ENCODE measurements at places on chromosomes 2 and 18.

DNA sequence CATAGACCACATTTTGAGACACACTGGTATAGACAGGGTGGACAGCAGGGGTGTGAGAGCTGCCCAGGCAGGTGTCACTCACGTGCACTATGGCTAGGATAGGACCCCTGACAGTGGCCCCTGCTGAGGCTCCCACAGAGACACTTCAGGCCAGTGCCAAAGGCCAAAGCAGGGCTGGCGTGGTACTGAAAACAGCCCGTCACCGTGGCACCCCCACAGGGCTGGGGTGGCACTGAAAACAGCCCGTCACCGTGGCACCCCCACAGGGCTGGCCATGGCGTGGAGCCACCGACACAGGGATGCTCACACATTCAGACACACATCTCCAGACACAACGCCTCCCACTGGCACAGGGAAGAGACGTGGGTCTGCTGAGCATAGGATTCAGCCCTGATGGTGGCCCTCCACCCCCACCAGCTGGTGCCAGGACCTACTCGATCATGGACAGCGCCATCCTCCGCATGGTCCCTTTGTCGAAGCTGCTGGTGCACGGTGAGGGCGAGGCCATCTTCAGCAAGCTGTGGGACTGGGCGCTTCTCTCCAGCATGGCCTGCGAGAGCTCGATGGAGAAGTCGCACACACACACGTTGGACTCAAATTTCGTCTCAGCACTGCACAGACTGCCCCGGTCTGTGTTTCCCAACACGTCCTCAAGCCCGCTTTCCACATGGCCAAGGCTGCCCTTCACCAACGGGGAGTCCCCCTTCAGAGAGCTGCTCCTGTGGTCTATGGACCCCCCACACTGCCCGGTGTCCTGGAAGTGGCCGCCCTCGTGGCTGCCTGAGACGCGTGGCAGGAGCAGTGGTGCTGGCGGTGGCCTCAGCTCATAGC, 34.1 kb downstream of the ANKMY1 start:
- DNase-seq, result no peak

DNA sequence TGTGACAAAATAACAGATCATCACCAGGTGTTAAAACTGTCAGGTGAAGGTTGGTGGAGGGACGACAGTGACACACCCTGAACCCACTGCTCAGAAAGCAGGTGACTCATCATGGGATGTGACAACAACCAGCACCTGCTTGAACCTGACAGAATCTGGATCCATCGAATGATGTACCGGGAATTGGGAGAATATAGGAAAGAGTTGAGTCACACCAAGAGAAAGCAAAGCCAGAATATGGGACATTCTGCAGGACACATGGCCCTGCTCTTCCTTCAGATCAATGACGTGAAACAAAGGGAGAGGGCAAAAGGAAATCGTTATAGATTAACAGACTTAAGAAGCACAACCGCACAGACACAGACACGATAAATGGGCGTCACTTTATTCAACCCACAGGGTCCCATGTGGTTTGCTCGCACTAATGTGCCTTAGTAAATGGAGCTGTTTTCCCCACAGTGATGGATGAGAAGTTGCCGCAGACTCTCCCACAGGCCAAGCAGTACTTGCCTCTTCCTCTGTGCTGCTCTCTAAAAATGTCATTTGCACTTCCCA, 100.1 kb downstream of the CRACDL start:
- DNase-seq, result no peak

DNA sequence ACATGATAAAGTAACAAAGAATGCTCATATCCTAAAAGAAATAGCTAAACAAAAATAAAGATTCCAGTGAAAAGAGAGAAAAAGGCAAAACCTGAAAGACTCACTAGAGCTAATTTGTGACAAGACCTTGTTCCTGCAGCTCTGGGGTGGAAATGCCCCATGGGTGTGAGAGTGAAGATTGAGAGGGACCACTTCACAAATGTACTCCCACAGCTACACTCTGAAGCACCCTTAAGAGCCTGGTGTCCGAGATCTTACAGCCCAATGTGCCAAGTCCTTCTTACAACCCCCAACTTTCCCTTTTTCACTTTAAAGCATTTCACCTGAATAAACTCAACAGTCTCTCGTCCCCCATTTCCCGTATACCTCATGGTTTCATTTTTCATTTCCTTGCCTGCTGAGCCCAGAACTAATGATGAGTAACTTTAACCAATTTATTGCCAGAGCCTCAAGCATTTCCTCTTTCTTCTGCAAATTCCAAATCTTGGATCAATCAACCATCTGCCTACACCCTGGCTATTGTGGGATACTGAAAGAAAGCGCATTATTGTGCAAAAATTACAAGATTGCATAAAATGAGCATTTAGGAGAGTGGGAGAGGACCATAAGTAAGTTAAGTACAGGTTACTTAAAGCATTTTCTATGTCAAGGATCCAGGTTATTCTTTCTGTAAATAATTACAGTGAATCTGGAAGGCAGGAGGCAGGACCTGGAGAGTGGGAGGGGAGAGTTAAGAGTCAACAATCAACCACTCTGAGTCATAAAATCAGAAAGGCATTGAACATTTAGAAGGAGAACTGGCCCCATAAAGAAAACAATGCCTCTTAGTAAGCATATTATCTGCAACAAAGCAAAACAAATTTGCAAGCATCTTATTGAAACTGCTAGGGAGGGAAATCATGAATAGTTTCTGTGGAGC, 804.4 kb upstream of the CELF4 start:
- DNase-seq, result no peak

DNA sequence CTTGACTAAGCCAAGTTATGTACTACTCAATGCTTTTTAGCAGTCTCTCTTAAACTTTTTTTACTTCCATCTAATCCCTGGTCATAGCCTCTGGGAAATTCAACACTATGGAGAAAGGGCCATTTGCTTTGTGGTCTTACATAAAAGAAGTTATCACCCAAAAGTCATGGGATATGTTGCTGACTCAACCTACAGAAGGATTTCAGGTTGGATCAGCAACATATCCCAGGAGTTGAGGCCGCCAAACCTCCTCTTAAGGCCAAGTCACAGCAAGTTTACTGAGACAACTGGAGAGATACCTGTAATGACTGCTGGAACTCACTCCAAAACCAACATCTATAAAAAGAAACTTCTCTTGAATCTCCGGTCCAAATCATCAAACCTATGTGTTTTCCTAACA, 141.1 kb downstream of the IRS1 start:
- DNase-seq, result no peak

DNA sequence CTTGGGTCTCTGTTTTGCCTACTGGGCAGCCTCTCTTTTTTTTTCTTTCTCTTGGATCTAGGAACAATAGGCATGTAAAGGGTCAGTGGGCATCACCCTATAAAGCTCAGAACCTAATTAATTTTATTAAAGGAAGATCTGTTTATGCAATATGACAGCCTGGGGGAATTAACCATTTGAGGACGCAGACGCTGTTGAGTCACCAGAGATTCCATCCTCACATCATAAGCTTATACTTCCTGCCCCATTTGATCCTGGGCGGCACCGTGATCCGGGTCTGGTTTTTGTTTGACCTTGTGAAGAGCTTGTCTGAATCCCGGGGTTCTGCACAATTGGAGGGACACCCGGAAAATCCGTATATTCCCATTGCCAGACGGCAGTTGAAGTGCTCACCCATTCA, 16.8 kb upstream of the BCL11A start:
- DNase-seq, result no peak

DNA sequence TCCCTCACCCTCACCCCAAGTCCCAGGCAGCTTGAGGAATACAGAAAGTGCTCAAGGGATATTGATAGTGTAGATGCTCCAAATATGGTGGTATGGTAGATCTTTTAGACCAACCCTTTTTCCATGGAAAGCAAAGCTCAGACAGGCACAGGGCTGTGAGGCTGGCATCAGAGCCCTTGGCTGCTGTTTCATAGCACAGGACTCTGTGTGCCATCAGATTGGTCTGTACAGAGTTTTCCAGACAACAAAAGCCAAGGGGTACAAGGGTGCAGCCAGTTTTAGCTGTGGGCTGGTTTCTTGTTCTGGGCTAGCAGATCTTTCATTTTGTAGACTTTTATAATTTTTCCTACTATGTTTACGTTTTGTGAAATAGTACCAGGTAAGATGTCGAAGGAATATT, 296.9 kb upstream of the TNP1 start:
- DNase-seq, result no peak

- DNase-seq, result no peak
Observed at GRCh38 chr2:241733391-241734207, 831 bp upstream of the D2HGDH start.

GRCh38 chr2:1153920-1154319, 203.3 kb downstream of the SNTG2 start:
- DNase-seq, result no peak

DNA sequence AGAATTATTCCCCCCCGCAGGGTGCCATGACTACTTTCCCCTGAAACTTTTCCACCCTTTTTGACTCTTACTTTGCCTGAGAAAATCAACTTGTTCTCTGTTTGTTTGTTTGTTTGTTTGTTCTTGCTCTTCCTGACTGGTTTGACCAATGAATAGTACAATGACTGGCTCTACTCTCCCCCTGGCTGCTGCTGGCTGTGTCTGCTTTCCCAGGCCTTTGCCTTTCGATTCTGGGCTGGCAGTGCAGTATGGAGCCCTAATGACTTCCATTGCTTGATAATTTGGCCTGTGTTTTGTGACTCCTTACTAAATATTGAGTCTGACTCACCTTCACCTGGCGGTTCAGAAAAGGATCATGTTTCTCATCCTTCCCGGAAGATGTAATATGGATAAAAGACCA, 241.1 kb downstream of the TMEM182 start:
- DNase-seq, result no peak

DNA sequence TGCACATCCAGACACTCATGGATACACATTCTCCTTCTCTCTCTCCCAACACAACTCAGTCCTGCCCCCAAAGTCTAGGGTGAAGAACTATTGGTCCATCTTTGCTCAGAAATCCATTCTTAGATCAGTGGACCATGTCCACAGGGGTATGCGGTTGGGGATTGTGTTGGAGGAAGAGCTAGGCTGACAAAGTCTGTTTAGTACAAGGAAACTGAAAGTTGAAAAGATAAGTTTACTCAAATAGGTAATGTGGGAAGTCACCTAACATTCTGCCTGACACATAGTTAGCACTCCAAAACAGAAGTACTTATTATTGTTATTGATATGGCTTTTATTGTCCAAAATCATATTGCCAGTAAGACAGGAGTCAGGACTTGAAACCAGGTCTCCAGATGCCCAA, 55.9 kb downstream of the ALK start:
- no peak for DNase-seq

DNA sequence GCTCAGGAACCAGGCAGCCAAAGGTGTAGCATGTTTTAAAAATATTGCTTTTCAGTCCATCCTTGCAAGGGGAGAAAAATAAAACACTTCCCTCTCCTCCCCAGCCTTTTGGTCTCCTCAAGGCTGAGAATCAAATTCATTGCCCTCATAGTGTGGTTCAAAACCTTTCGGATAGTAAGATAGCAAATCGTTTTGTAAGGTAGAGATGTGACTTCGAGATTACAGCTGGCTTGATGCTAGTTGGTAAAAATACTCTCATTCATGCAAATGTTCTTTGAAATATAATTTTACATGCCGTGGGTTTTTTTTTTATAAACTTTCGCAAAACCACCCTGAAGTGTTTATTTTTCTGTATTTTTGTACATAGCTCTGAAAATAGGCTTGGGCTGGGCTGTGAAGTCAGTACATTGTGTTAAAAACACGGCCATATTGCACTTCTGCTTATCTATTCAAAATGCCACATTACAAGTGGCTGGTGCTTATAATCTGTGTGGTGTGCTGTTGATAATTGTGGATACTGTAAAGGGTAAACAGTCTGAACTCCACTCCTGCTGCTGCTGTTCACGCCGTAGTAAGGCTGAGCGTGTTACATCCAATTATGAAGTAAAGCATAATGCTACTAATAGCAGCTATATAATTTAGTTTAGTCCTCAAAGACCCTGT, 172.0 kb upstream of the SIX3 start:
- DNase-seq, result no peak

GRCh38 chr2:33620-34019, 12.7 kb downstream of the FAM110C start:
- no peak for DNase-seq

DNA sequence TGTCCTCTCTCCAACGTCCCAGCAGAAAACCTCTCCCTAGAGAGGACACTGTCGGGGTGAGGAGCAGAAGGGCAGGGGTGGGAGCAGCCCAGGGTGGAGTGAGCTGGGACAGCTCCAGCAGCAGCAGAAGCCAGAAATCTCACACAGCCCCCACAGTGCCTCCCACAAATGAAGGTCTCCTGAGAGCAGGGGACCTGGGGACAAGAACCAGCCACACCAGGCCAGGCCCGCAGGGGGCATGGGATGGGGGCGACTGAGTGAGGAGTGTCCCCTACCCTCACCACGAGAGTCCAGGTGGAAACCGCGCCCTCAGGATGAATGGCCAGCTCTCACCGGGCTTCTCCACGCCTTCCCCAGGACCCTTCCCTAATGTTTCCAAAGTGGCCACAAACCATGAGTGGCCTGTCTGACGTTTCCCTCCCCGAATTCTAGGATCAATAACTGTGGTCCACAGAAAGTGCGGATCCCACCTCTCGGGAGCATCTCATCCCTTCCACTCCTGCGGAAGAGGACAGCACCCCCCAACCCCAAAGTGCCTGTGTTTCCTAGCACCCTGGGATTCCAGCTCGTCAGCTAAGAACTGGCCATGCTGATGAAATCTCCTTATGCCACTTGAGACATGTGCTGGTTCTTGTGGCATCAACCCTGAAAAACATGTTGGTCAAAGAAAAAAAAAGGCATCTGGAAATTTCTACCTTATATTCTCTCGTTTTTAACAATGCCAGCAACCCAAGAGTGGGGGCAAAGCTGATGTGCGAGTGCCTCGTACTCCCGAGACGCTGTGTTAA, 121.1 kb downstream of the HDAC4 start:
- no peak for DNase-seq

GRCh38 chr2:207619764-207620203, 5.4 kb downstream of the METTL21A start:
- no peak for DNase-seq

- DNase-seq, result no peak
Observed at GRCh38 chr2:196275646-196276352, 104.4 kb upstream of the STK17B start.

- DNase-seq, result no peak
Observed at GRCh38 chr2:187775196-187775595, 221.0 kb upstream of the TFPI start.

DNA sequence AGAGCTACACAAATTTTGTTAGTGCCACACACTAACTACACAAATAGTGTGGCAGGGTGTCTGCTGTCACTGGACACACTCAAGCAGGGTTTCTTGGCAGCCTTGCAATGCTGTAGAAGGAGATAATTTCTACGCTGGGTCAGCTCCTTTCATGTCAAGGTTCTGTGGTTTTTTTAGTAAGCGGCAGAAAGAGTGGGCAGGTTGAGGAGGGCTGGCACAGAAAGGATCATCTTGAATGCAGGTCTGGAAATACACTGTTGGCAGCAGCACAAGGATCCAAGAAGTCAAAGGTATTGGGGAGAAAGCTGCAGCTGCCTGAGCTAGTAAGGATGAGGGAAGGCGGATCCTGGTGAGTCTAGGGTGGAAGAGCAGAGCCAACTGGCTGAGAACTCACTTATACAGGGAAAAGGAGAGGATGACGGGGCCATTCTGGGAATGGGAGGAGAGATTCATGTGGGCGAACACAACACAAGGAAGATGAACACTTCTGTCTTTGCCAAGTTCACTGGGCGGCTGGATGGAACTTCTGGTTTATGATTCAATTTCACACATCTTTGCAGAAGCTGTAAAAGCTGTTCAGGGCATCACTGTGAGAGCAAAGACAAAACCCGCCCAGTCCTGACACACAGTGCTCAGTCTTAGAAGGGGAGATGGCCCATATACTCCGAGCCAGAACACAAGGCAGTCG, 16.9 kb upstream of the CYRIA start:
- no peak for DNase-seq
